ENCODE measurements at places on chromosomes 6 and 20.

GRCh38 chr6:75430631-75431325, 62.8 kb downstream of the FILIP1 start:
- DNase-seq = no peak

- DNase-seq = peak; percentile 7
Observed at GRCh38 chr6:168192195-168192900, 113.3 kb upstream of the FRMD1 start.

DNA sequence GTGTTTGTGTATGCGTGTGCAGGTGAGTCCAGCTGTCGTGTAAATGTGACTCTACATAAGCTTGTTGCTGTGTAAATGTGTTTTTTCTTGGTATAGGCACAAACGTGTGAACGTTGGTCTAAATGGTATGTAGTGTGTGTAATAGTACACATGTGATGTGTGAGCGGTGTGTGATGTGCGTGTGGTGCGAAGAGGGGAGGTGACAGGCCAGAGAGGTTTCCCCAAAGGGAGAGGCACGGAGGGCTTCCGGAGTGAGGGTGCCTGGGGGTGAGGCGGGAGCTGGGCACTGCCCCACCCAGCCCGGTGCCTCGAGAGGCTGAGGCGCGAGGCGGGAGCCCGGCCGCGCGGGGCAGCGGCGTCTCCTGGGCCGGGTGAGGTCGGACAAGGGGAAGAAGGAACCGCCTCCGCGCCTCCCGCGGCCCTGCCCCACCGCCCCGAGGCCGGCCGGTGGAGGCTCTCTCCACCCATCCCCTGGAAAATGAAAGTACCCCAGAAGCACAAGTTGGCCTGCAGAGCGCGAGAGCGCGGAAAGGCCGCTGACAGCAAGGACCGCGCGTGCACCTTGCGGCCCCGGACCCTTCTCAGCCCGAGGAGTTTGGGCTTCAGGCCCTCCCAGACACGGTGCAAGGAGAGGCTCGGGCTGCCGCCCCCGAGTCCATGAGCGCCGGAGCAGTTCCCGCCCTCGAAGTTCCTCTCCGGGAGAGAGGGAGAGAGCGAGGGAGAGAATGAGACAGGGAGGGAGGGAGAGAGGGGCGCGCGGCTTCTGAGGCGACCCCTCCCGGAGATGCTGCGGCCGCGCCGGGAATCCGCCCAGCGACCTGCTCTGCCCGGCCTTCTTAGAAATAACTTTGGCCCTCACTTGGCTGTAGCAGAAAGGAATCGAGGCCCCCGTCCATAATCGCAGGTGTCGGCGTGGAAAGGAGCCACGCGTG, 43.2 kb upstream of the OSTM1 start:
- no peak for DNase-seq

DNA sequence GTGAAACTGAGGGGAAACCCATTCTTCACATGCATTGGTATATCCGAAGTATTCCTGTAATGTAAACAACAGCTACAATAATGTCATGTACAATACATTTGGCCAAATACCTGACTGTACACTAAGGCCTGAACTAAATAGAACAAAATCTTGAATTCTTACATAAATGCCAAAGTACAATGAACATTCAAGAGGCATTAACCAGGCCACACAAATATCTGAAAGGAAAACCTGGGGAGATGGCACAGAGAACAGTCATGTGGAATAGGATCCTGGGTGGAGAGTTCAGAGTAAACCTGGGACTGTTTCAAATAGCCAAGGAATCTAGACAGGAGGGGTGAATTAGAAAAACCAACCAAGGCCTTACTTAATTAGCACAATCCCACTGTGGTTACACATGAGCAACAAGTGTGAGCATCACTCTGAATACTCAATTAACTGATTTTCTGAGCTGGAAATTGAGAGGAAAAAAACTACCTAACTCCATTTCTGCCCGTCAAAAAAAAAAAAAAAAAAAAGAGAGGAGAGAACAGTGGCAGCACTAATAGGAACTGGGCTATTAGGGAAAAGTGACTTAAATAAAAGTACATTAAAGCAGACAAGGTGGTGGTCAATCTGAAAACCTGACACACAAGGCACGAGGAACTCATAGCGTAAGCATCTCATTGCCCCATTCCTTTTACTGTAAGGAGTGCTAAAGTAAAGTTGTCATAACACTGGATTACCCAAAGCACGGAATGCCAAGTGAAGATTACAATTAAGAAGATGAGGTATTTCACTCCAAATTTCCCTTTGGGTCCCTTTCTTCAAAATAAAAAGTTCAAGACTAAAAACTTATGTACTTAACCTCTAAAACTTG, 10.9 kb downstream of the SNX5 start:
- no peak for DNase-seq

- no peak for DNase-seq
Observed at GRCh38 chr6:108518714-108519576, 41.8 kb upstream of the FOXO3 start.

- peak; percentile 71 for DNase-seq
Observed at GRCh38 chr6:132369526-132369925, 31.7 kb downstream of the MOXD1 start.

DNA sequence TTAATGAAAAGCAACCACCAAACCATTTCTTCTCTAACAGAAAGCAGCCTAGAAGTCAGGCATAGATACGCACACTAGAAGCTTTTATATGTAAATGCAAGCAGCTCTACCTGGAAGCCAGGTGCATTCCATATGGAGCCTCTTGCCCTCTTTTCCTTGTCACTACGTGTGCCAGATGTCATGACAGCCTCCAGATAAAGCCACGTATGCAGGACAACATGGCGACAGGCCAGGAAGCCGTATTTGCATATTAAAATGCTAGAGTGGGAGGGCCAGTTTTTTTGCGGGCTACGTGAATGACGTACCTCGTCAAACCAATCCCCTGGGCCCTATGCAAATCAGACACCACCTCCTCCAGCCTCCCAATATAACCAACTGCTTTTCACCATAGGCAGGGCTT, 308.1 kb upstream of the SPTLC3 start:
- DNase-seq = no peak

GRCh38 chr6:112443179-112444065, 96.3 kb downstream of the RFPL4B start:
- DNase-seq = peak; percentile 41
